ENCODE measurements at places on chromosomes 2 and 18.

GRCh38 chr2:192122141-192122540 is 72.6 kb downstream of the TMEFF2 start:
- no peak for DNase-seq

GRCh38 chr2:88049622-88050021 is 6.0 kb downstream of the KRCC1 start:
- DNase-seq = no peak

GRCh38 chr2:239037559-239037910 is 189.7 kb downstream of the TWIST2 start:
- DNase-seq = no peak

GRCh38 chr2:203994735-203995134 is 58.2 kb downstream of the ICOS start:
- no peak for DNase-seq

DNA sequence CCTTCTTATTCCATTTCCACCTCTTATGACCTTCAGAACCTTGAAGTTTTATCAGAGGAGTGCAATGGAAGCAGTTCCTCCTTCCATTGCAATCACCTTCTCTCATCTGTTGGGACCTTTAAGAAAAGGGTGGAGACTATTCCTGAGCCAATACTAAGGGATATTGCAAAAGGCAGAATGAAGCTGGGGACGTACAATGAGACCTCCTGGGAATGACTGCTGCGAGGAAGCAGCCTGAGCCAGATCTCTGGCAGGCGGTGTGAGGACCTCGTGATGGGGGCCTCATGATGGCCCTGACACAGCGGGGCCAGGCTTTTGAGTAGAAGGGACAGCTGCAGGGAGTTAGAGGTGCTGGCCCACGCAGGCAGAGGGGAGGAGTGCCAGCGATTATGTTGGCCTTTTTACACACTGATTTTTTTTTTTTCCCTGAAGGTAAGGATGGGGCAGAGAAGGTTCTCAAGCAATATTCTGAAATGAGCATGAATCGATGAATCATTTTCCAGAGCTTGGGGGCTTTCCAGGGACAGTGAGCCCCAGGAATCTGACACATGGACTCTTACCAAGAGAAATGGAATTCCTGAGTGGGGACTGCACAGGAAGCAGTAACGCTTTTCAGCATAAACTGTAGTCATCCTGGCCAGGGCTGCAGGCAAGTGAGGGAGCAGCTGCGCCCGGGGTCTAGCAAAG is 40.0 kb upstream of the LAPTM4A start:
- DNase-seq = no peak

DNA sequence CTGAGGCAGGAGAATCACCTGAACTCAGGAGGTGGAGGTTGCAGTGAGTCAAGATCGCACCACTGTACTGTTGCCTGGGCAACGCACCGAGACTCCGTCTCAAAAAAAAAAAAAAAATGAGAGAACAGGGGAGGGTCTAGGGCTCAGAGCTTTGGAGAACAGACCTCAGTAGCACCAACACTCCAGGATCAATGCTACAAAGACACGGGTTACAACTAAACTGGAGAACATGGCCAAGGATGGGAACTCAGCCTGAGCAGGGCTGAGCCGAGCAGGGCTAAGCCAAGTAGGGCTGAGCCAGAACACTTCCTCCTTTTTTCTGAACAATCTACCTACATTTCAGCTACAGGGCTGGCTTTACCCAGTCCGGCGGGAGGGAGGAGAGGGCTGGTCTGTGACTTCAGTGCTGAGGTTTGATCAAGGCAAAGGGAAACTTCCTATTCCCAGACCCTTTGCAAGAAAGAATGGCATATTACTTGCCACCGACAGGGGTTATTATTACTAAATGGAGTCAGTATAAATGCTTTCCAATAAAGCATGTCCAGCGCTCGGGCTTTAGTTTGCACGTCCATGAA is 2.9 kb upstream of the CASP8 start:
- no peak for DNase-seq

DNA sequence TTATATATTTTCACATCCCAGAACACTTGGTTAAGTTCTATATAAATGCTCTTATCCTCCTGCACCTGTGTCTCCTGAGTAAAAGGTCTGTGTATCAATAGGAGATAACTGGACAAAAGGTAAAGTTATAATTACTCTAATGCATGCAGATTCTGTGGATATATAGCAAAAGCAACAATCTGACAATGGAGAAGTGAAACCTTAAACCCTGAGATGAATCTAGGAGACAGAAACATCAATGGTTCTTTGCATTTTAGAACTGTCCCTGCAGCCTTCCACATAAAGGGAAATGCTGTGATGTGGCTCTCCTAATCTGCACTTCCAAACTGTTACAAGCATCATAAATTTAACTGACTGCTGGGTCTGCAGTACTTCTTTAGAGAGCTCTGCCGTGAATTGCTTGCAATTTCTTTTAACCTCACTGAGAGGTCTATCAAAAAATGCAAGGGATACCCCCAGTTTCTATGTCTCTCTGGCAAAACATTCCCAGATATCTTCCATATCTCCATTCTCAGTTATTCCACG is 42.8 kb upstream of the FSIP2 start:
- no peak for DNase-seq

- DNase-seq = no peak
These were observed 38.1 kb upstream of the LCLAT1 start for GRCh38 chr2:30408961-30409387.

- DNase-seq = no peak
These were observed 587.9 kb downstream of the NRXN1 start for GRCh38 chr2:50443868-50444630.

GRCh38 chr2:191617575-191617974 is 60.4 kb upstream of the NABP1 start:
- DNase-seq = no peak

GRCh38 chr2:85705680-85706039 is 11.5 kb downstream of the GNLY start:
- no peak for DNase-seq

GRCh38 chr2:84686783-84687476 is 170.6 kb downstream of the DNAH6 start:
- no peak for DNase-seq

DNA sequence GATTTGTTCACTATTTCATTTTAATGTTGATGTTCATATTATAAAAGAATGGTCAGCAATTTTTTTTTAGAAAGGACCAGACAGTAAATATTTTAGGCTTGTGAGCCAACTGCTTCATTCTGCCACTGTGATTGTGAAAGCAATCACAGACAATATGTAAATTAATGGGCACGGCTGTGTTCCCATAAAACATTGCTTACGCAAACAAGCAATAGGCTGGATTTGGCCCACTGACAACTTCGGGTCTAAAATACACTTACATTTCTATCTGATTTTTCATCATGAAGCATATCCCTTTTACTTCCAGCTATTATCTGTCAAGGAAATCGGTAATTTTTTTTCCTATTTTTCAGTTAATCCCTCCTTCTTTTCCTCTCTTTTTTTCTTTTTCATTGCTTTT is 182.2 kb upstream of the CDH2 start:
- no peak for DNase-seq

DNA sequence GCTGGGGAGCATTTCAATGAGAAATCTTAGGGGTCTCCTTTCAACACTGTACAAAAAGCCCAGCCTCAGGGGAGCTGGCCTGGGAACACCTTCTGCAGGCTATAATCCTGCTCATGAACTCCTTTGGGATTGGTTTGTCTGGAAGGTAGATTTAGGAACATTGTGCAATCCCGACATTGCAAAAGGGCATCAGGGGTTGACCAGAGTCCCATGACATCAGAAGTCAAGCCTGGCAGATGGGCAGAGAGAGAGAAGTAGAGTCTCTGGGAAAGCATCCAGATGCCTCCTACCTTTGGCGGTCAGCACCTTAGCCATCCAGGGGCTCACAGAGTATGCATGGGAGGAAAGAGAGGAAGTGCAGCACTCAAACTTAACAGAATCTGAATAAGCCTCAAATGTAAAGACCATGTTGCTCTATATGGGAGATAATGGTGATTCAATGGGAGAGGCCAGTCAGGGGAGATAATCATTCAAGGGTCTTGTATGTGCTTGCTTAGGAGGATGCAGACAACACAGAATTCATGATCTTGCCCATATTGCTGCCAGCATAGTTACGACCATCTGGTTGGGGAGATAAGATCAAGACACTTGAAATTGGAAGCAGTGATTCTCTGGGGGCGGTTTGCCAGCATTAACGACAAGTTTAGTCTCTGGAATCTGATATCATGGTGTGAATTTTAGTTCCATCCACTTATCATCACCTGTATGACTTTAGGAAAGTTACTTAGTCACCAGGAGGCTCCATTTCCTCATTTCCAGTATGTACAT is 58.3 kb upstream of the UPP2 start:
- no peak for DNase-seq

DNA sequence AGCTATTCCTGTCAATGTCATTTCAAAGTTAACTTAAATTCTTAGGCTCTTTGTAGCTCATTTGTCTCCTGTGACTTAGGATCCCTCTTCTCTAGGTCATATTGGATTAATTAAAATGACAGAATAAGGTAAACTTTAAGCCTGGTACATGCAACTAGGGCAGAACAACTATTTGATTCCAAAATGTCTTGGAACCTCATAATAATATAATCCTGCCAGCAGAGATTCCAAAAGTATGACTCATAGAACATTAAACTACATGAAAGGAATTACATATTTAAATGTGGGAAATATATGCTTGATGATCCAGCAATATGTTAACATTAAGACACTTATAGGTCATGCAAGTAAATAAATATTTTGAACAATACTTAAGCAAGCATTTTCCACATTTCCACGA is 63.3 kb downstream of the COL3A1 start:
- DNase-seq = no peak

DNA sequence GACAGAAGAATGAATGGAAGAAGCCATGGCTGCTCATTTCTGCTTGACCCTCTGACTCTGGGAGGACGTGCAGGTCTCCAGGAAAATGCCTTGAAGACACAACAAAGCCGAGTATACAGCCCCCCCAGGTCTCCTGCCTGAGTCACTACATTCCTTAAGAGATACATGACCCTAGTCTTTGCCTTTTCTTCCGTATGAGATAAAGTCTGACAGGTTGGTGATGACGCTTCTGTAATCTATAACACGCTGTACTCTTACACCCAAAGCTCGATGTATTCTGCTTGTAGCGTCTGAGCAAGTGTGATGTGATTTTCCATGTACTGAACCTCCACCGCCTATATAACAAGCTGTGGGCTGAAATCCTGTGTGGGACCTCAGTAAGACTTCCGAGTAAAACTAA is 77.3 kb downstream of the KCTD1 start:
- DNase-seq = no peak

DNA sequence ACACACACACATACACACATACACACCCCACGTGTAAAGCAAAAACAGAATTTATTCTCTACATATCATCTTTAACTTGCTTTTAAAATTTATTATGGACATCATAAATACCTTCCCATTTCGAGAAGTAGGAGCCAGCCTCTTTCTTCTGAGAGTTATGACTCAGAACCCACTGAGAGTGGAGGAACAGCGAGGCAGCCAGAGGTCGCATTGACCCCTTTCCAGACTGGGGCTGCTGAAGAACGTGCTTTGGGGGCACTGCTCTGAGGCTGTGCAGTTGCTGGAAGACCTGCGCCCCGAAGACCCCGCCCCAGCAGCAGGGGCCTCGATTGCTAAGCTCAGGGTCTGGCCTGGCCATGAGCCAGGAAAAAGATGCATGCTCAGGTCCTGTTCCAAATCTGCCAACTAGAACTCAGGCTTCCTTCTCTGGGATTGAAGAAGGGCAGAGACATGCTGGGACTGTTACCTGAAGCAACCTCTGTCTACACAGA is 133.8 kb upstream of the TWIST2 start:
- DNase-seq = no peak

GRCh38 chr2:10305715-10306114 is 3.0 kb downstream of the HPCAL1 start:
- DNase-seq = no peak

- no peak for DNase-seq
These were observed 4.1 kb upstream of the CRYGB start for GRCh38 chr2:208150094-208150493.

DNA sequence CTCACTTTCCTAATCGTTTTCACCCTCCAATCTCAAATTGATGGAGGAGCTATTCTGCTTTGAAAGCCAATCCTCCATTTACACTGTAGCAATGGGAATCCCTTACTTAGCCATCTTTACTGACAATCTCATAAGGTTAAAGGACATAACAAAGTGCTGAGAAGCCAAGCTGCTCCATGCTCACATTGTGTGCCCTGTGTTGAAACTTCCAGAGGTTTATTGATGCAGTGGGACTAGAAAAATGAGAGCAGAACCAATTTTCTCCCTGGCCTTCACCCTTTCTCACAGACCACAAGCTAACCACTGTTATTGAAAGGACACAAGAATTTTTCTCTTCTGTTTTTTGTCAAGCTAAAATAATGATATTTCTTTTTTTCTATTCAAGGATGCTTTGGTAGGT is 63.8 kb downstream of the CSRNP3 start:
- no peak for DNase-seq

- no peak for DNase-seq
These were observed 46.4 kb downstream of the ADCY3 start for GRCh38 chr2:24873619-24874018.

GRCh38 chr18:76801567-76802505 is 20.5 kb upstream of the ZNF236 start:
- DNase-seq = no peak

DNA sequence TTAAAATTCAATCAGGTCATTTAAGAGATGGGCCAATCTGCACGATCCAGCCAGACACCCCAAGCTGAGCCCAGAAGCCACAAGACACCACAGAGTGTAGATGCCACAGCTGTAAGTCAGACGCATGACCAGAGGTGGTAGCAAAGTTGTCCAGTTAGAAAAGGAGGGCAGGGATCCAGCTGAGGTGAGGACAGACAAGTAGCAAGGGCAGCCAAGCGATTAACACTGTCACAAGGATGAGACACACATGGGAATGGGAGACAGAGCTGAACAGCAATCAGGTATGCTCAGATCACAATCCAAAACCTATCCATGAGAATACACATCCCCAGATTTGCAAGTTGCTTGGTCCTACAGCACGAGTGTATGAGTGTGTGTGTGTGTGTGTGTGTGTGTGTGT is 143.4 kb upstream of the STK17B start:
- no peak for DNase-seq

DNA sequence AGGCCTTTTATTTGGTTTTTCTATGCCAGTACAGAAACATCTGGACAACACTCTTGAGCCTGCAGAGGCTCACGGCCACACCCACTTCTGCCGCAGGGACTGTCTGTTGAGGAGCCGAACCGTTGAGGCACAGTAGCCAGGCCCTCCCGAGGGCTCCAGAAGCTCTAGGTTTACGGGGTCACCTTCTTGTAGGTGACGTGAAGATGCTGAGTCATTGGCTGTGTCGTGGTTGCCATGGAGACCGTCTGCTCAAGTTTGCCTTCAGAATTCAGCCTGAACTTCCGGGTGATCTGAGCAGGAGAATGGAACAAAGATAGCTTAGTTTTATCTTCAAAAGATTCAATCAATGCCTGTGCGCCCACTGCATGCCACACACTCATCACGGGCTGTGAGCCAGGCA is 25.9 kb downstream of the BOK start:
- no peak for DNase-seq

- no peak for DNase-seq
These were observed 7.1 kb upstream of the EPAS1 start for GRCh38 chr2:46290078-46290477.

DNA sequence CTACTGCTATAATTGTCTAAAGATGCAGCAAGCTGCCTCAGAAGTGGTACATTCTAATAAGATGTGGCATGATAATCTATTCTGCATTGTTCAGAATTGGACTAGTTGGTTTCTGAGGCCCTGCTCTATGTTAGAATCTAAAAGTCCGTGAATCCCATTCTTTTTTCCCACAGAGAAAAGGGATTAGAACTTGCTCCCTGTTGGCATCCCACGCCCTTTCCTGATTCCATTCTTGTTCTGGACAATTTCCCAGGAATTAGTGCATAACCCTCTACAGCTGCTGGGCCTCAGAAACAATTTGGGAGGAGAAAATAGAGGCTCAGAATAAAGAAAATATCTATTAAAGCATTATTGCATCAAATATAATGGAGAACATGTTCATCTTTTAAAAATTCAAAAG is 282.7 kb downstream of the NRXN1 start:
- DNase-seq = no peak
